Stimulated activated CD4-positive, alpha-beta T cell treated with anti-CD3 and anti-CD28 coated beads, Interleukin-1b, Interleukin-23, amount 100 ng/mL, for 1 hour (primary cell): ENCODE measurements at places on chromosomes 6 and 20.

- no peak for DNase-seq
Measured at GRCh38 chr6:156260815-156261214, 516.4 kb upstream of the ARID1B start.

DNA sequence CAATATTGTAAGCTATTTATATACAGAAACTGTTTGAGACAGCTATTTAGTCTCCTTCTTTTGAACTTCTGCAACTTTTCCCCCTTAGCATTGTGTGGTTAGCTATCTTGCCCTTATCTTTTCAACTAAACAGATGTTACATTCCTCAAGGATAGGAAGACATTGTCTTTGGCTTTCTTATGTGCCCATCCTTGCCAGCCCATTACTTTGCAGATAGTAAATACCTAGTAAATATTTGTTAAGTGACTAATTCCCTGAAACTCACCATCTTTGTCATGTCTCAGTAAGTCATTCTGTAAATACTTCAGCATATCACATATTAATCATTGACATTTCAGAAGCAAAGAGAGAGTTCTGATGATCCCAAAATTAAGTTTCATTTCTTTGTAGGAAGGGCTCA, 69.1 kb upstream of the FLRT3 start:
- no peak for DNase-seq

- no peak for DNase-seq
Measured at GRCh38 chr20:49529470-49529869, 38.5 kb downstream of the PTGIS start.

DNA sequence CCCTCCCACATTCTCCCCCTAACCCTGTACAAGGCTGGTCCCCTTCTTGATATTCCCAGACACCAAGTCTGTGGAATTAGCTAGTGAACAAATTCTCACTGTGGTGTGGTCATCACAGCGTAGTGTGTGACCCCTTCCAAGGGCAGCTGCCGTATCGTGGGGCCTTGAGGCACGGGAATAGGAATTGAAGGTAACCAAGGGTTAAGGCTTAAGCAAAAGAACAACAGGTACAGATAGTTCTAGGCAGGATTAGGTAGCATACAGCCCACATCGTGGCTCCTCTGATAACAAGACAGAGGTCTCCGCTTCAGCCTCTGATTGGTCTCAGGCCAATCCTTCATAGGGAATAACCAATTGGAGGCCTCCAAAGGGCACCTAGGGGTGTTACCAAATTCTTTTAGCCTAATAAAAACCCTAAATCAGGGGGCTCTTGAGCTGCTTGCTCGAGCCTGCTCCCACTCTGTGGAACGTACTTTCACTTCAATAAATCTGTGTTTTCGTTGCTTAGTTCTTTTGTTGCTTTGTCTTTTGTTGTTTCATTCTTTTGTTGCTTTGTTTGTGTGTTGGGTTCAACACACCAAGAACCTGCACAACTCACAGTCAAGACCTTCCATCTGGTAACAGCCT, 64.7 kb downstream of the GPR6 start:
- DNase-seq: no peak

GRCh38 chr20:16003310-16003709, 569.9 kb downstream of the KIF16B start:
- DNase-seq: no peak

DNA sequence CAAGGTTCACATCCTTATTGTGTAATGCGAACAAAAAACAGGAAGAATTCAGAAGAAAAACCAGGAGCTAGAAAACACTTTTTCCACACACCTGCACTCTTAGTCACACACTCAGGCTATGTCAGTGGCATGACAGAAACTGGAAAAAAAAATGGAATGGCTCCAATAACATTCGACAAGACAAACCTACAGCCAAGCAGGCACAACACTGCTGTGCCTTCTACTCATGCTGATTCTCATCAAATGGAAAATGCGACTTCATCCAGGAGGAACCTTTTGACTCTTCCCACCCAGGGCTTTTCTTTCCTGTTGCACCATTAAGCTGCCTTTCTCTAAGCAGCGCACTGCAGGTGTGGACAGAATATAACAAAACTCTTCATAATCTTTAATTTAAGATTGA, 163.2 kb upstream of the BTBD3 start:
- DNase-seq: no peak

GRCh38 chr6:41570259-41570615, 24.1 kb downstream of the FOXP4 start:
- DNase-seq: no peak

GRCh38 chr20:46267108-46268105, 40.9 kb downstream of the CDH22 start:
- no peak for DNase-seq

DNA sequence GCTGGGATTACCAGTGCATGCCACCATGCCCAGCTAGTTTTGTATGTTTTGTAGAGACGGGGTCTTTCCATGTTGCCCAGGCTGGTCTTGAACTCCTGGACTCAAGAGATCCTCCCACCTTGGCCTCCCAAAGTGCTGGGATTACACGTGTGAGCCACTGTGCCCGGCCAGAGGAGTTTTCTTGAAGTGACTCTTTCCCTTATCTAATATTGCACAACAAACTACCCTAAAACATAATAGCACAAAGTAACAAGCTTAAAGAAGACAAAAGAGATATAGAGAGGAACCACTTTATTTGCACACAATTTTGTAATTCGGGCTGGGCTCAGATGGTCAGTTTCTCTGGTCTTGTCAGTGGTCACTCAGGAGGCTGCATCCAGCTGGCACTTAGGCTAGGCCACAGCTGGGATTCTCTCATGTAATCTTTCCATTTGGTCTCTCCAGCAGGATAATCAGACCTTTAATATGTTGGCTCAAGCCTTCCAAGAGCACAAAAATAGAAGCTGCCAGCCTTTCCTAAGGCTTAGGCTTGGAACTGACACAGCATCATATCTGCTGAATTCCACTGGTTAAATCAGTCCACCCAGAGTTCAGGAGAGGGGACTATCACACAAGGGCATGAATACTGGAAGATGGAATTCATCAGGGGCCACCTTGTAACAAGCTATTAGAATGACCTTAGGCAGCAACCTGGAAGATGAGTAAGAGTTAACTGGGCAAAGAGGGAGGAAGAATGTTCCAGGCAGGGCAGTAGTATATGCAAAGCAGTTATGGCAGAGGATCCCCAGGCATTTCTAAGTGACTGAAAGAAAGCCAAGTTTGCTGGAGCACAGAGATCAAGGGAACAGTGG, 56.7 kb upstream of the PNRC1 start:
- DNase-seq: no peak

- DNase-seq: no peak
Measured at GRCh38 chr20:17381724-17382123, 149.5 kb downstream of the BFSP1 start.

DNA sequence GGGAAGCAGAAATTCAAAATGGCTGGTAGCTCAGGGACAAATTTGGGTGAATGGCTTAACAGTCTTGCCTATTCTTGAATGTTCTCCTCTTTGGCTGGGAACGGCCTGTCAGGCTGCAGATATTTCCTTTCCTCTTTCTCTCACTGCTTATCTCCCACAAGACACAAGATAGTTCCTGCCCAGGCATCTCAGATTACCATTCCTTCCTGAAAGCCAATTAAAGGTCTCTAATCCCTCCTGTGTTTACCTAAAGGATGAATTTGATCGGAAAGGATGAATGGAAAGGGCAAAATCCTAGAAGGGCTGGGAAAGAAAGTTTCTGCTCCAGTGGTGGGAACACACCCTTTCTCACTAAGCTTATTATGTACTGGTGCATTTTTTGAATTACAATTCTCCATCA, 95.9 kb upstream of the JAG1 start:
- DNase-seq: no peak

DNA sequence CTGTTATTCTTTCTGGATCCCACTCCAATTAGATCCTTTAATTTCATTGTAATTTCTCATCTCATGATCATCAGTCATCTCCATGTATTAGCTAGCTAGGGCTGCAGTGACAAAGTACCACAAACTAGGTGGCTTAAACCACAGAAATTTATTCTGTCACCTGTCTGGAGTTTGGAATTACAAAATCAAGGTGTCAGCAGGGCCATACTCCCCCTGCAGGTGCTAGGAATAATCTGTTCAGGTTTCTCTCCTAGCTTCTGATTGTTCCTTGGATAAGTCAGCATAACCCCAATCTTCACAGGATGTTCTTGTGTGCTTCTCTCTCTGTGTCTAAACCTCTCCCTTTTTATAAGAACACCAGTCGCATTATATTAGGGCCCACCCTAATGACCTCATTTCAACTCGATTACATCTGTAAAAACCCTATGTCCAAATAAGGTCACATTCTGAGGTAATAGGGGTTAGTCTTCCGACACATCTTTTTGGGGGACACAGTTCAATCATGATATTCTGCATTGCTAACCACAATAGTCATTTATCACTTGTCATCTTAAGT, 40.5 kb downstream of the BEND6 start:
- DNase-seq: no peak

GRCh38 chr6:161511447-161512095, 237.7 kb upstream of the AGPAT4 start:
- DNase-seq: no peak

- DNase-seq: no peak
Measured at GRCh38 chr6:28251661-28252008, 434 bp downstream of the ZKSCAN4 start.

DNA sequence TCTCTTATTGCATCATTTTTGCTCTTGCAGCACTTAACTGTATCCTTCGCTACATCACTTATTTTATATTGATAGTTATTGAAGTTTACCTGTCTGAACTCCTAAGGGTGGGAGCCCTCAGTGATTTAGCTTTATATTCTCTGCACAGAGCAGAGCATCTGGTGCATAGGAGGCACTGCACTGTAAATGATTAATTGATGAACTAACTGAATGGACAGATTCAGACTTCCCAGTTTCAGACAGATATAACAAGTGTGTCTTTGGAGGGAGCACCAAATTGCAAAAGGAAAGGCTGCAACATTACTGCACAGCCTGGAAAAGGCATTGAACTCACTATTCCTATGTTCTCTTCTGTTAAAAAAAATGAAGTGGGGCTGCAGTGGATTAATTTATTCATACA, 160.3 kb downstream of the EDN1 start:
- DNase-seq: no peak

DNA sequence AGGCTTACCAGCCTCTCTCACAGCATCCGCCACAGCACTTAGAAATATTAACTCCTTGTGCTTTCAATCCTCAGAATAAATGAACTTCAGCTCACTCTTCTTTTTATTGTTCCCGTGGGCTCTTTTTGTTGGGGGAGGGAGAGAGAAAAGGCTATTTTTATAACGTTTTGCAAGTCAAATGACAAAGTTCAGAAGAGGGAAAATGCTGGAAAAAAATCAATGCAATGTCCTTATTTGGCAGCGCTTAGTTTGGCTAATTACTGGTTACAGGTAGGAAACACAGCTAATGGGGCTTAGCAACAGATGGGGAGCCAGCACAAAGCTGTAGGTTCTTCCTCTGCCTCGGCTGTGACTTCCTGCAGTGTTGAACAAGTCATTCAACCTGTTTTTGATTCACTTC, 1067.0 kb upstream of the MAP3K7 start:
- DNase-seq: no peak

DNA sequence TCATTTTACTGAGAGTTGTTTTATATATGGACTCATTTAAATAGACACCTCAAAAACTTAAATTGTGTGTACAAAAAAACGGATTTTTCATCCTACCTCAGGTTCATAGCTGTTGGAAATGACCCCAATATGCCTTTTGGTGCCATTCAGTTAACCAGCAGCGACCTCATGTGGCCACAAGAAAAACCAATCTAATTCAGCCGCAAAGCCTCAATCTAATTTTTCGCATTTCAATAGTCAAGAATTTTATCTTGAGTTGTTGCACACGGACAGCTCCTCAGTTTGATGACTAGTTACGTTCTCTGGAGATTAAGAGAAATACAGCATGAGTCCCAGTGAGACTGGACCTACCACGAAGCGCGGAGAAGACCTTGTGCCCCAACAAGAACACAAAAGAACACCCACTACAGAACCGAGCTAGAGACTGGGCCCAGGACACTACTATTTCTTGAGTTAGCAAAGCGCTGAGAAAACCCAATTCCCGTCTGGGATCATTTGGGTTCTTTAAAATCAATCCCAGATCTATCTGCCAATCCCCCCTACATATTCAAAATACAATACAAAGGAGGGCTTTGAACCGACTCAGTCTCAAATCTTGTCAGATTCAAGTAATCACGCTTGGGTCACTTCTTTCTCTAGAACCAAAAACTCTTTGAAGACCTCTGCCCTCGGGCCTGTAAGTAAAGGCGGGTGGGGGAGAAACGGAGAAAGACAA, 1.1 kb downstream of the TCP11 start:
- DNase-seq: no peak

GRCh38 chr6:6659600-6660327, 71.2 kb downstream of the LY86 start:
- DNase-seq: no peak

GRCh38 chr6:169326067-169326799, 72.6 kb upstream of the THBS2 start:
- DNase-seq: no peak

- no peak for DNase-seq
Measured at GRCh38 chr6:22334778-22335177, 37.9 kb upstream of the PRL start.

DNA sequence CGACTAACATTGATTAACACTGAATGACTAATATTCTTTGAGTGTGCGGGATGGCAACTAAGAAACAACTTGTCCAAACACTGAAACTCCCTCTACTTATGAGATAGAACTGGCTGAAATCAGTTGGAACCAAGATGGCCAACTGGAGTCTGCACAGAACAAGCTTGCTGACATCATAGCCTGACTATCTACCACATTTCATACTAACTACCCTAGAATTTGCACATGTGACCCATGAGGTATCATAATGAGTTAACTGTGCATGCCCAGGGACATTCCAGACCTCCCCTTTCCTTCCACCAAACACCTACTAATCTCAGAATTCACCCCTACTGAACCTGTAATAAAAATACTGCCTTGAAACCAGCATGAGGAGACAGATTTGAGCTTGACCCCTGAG, 43.2 kb downstream of the PHIP start:
- DNase-seq: no peak

DNA sequence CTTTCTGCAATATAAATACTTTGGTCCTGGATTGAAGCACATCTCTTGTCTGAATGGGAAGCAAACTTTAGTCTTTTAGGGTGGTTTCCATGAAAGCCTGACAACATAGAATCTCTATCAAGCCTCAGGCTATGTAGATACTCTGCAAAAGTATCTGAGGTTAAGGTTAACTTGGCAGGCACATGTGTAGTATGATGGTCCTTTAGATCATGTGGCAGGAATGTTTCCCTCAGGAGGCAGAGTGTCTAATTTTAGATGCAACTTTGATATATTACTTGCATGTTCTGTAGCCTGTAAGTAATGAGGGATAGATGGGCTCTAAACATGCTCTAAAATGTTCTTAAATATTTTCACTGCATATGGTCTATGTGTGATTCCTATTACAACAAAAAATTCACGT, 8.2 kb downstream of the MYB start:
- no peak for DNase-seq

- DNase-seq: no peak
Measured at GRCh38 chr6:166942393-166943168, 13.8 kb downstream of the RNASET2 start.

- no peak for DNase-seq
Measured at GRCh38 chr6:155495011-155495768, 39.6 kb upstream of the NOX3 start.
